ENCODE measurements at places on chromosomes 3 and 15. TPM values are rescaled to one million over a fixed set of nuclear protein-coding genes. Genes with fewer than 3 reads are reported as not detected.

Gene MAGI1
- 44.7 TPM for polyA plus RNA-seq

Gene CSPG5
- 67.1 TPM for polyA plus RNA-seq

Gene GALNT15
- polyA plus RNA-seq, result 1.5 TPM

Gene CFAP161
- not detected for polyA plus RNA-seq

Gene GRM7
- polyA plus RNA-seq, result 21.9 TPM

Gene PATL2
- polyA plus RNA-seq, result not detected

Gene GOLGA6D
- polyA plus RNA-seq, result not detected

Gene POTEB
- not detected for polyA plus RNA-seq

Gene TEX55
- polyA plus RNA-seq, result not detected

Gene PIF1
- polyA plus RNA-seq, result 0.58 TPM

Gene RPSA
- polyA plus RNA-seq, result 1,629 TPM

Gene CXCR6
- not detected for polyA plus RNA-seq

Gene DUOX1
- not detected for polyA plus RNA-seq

Gene WDR72
- 0.05 TPM for polyA plus RNA-seq

Gene UBA7
- 2.9 TPM for polyA plus RNA-seq

Gene CNTN3
- polyA plus RNA-seq, result 24.0 TPM

Gene ISL2
- polyA plus RNA-seq, result not detected

Gene PLOD2
- 5.6 TPM for polyA plus RNA-seq

Gene CATSPER2
- polyA plus RNA-seq, result 2.0 TPM

Gene NTRK3
- polyA plus RNA-seq, result 42.3 TPM

Gene CPA3
- not detected for polyA plus RNA-seq

Gene FETUB
- not detected for polyA plus RNA-seq

Gene HIGD2B
- polyA plus RNA-seq, result not detected

Gene GOLGA8R
- not detected for polyA plus RNA-seq

Gene SOX14
- polyA plus RNA-seq, result not detected

Gene CEMIP
- 0.04 TPM for polyA plus RNA-seq

Gene ARHGAP11A
- 0.50 TPM for polyA plus RNA-seq

Gene WNT7A
- polyA plus RNA-seq, result 17.7 TPM

Gene THSD4
- polyA plus RNA-seq, result 0.46 TPM

Gene FOXB1
- polyA plus RNA-seq, result not detected

Gene ANKRD34C
- polyA plus RNA-seq, result not detected

Gene LYZL4
- polyA plus RNA-seq, result not detected

Gene TXNRD3
- polyA plus RNA-seq, result 2.2 TPM

Gene NOX5
- not detected for polyA plus RNA-seq

Gene ACTL6A
- polyA plus RNA-seq, result 137 TPM
